Endothelial cell of umbilical vein (primary cell): ENCODE measurements at places on chromosomes 3 and 15. TPM values are rescaled to one million over a fixed set of nuclear protein-coding genes. Genes with fewer than 3 reads are reported as not detected.

DNA sequence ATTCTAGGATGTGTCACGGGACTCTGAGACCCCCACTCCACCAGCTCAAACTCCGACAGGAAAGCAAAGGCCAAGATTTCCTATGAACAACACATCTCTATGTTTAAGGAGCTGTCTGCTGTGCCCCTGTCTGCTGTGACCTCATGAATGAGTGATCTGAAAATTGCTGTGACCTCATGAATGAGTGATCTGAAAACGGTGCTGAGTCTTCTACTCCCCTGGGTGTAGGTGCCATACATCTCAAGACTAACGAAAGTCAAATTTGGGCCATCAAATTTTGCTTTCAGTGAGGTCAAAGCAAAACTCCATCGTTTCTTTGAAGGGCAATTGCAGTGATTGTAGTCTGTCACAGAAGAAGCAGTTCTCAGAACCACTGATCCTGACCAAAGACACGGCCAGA lies 24.4 kb downstream of the IL5RA start:
- H3K4me1 ChIP-seq, result no peaks in the 10 kb centered on the region
- no peak overlapping the region for H3K27ac ChIP-seq
- no peaks in the 10 kb centered on the region for H3K27me3 ChIP-seq
- DNase-seq, result no peak
- no peak overlapping the region for H3K4me3 ChIP-seq

GRCh38 chr3:40309925-40310695 lies 603 bp downstream of the EIF1B start:
- DNase-seq, result peak; percentile 62
- peak overlapping the region; percentile 100 for H3K4me3 ChIP-seq
- H3K4me1 ChIP-seq, result peaks cover 14% of the 10 kb centered on the region
- peak overlapping the region; percentile 93 for H3K27ac ChIP-seq

- H3K27me3 ChIP-seq, result no peaks in the 10 kb centered on the region
- no peak overlapping the region for H3K27ac ChIP-seq
- peak; percentile 55 for DNase-seq
- H3K4me1 ChIP-seq, result peaks cover 2% of the 10 kb centered on the region
- H3K4me3 ChIP-seq, result no peak overlapping the region
These were observed 88.6 kb upstream of the GSK3B start for GRCh38 chr3:120182613-120183511.

DNA sequence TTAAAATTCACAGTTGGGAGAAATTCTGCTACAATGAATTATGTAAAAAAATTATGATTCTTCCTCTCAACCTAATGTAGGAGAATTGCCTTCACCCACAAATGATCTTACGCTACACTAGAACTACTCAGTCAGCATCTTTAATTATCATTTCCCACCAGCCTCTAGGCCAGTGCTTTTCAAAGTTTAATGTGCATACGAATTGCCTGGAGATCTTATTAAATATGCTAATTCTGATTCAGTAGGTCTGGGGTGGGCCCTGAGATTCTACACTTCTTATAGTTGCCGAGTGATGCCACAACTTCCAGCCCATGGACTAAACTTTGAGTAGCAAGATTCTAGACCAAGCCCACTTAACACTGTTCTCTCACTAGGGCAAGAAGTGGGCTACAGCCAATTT lies 236.9 kb upstream of the ICE2 start:
- H3K27me3 ChIP-seq, result no peaks in the 10 kb centered on the region
- H3K4me1 ChIP-seq, result peaks cover 15% of the 10 kb centered on the region
- no peaks in the 10 kb centered on the region for H3K36me3 ChIP-seq
- DNase-seq, result no peak
- H3K4me3 ChIP-seq, result no peak overlapping the region

GRCh38 chr15:52109559-52110451 lies 2.8 kb downstream of the BCL2L10 start:
- DNase-seq, result no peak
- H3K27me3 ChIP-seq, result no peaks in the 10 kb centered on the region
- peaks cover 7% of the 10 kb centered on the region for H3K4me1 ChIP-seq
- H3K36me3 ChIP-seq, result no peaks in the 10 kb centered on the region

- no peaks in the 10 kb centered on the region for H3K27me3 ChIP-seq
- no peak for DNase-seq
- H3K4me3 ChIP-seq, result no peak overlapping the region
- no peak overlapping the region for H3K27ac ChIP-seq
- H3K36me3 ChIP-seq, result no peaks in the 10 kb centered on the region
These were observed 189.8 kb upstream of the ATP11B start for GRCh38 chr3:182603501-182603900.

DNA sequence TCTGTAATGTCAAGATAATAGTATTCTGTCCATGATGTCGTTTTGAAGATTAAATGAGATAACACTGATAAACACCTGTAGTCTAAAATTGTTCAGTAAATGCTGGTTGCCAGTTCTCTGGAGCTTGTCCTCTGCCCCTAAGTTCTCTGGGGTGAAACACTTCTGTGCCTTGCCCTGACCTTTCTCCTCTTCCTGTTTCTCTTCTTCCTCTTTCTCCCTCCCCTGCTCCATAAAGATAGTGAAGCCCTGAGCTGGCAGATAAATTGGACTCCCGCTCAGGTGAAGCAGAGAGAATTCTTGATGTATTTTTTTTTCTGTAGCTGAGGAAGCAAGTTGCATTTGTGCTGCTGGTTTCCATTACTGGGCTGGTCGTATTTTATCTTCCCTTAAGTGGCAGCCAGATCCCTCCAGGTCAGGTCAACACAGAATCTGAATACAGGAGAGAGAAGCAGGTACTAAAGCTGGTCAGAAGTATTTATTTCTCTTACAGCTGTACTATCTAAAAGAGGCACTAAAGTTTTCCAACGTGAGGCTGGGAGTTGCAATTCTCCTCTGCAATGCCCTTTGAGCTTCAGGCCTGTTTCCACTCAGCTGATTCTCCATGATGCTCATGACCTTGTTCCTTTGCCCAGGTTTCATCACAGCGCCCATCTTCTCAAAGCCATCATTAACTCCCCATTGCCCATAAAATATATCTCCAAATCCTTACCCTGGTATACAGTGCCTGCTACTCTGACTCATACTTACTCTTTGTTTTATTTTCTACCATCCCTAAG lies 319.3 kb upstream of the CFAP20DC start:
- H3K4me1 ChIP-seq, result no peaks in the 10 kb centered on the region
- H3K4me3 ChIP-seq, result no peak overlapping the region
- no peak overlapping the region for H3K27ac ChIP-seq
- H3K27me3 ChIP-seq, result no peaks in the 10 kb centered on the region
- no peaks in the 10 kb centered on the region for H3K36me3 ChIP-seq

- H3K4me1 ChIP-seq, result no peaks in the 10 kb centered on the region
- H3K27me3 ChIP-seq, result no peaks in the 10 kb centered on the region
- no peak overlapping the region for H3K4me3 ChIP-seq
- H3K36me3 ChIP-seq, result peaks cover 28% of the 10 kb centered on the region
- DNase-seq, result no peak
- no peak overlapping the region for H3K27ac ChIP-seq
These were observed 137.5 kb downstream of the LRRK1 start for GRCh38 chr15:101056366-101057334.

The EHHADH gene
- total RNA-seq, result 5.8 and 6.2 TPM in 2 replicates

The CILP gene
- total RNA-seq, result not detected in 2 replicates

The FBXO45 gene
- total RNA-seq, result 12.4 and 13.4 TPM in 2 replicates
